ENCODE measurements at places on chromosomes 4 and X.

GRCh38 chr4:140720387-140721304, 35.5 kb downstream of the TBC1D9 start:
- no peak for DNase-seq

DNA sequence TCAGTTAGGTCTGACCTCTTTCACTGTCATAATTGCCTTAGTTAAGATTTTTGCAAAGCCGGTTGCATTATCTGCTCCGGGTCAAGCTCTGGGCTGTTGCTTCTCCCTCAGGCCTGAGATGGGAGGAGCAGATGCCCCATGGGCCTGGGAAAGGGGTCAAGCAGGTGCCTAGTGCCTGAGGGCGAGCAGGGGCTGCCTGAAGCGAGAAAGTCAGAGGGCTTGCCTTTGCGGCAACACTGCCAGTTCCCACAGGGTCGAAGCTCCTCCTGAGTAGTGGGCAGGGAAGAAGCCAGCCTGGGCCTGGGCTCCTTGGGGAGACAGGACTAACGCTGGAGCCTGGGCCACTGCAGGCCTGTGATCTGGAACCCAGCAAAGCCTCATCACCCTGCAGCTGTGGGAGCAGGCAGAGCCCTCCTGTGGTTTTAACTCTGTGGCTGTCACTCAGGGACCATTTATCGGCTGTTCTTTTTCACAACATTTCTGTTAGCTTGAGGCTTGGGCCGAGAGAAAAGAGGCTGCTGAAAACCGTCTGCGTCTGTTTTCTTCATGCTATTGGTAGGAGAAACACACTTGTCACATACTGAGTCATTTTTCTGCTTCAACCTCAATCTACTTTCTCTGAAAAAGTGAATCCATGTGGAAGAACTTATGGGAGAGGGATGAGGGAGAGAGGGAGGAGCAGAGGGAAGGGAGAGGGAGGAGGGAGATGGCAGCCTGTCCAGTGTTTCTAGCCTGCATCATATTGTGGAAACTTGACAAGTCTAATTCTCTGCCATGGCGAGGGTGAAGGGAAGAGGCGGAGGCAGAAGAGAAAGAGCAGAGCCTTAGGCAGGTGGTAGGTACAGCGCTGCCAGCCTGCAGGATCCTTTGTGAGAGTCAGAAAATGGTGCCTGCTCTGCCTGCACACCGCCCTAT, 68.4 kb downstream of the RHOH start:
- peak; percentile 23 for DNase-seq

- DNase-seq: no peak
Observed at GRCh38 chrX:97011540-97011939, 127.8 kb downstream of the RPA4 start.

DNA sequence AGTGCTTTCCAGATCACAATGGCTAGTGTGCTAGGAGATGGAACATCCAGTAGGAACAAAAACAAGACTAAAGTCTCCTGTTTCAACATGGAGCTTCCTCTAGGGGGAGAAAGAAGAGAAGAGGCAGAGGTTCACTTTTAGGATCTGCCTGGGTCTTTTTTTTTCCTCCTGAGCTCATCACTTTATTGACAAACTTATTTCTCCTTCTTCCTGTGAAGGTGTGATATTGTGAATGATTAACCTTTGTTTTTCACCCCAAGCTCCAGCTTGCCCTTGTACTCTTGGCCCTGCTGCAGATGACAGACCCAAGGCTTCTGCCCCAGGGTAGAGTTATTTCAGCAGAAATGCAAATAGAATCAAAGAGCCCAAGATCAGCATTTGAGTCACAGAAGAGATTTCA, 13.5 kb downstream of the PAGE4 start:
- no peak for DNase-seq

GRCh38 chrX:116111497-116111896, 59.0 kb upstream of the AGTR2 start:
- no peak for DNase-seq

GRCh38 chr4:182885738-182886077, 31.5 kb downstream of the DCTD start:
- DNase-seq: no peak

DNA sequence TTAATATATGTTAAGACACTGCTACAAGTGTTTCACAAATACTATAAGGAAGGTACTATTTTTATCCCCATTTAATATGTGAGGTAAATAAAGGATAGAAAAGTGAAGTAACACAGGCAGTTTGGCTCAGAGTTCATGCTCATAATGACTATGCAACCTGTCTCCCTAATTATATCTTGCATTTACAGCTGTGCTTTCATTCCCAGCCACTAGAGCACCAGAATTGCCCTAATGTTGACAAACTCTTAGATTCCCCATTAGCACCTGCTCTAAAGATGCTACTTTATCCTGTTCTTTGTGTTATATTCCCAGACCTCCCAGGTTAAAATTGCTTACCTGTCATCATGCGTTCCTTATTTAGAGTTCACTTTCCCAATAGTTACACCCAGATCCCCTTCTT, 833.6 kb downstream of the CCSER1 start:
- no peak for DNase-seq

DNA sequence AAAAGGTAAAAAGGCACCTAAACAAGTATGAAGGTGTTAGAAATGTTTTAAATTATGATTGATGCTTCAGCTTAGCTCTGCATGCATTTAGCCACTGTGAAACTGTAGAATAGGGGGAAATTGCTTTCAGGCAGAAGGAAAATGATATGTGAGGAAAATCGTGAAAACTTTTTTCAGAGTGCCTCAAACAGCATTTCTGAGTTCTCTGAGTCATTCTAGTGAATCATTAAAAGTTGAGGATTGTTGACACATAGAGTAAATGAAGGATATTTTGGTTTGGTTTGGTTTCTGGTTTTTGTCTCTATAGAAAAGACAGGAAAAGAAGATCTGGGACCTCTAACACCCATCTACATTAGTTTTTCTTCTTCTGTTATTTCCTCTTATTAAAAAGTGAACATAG, 332.5 kb upstream of the TRAM1L1 start:
- DNase-seq: no peak

- peak; percentile 16 for DNase-seq
Observed at GRCh38 chr4:121980643-121981042, 28.8 kb upstream of the TRPC3 start.

DNA sequence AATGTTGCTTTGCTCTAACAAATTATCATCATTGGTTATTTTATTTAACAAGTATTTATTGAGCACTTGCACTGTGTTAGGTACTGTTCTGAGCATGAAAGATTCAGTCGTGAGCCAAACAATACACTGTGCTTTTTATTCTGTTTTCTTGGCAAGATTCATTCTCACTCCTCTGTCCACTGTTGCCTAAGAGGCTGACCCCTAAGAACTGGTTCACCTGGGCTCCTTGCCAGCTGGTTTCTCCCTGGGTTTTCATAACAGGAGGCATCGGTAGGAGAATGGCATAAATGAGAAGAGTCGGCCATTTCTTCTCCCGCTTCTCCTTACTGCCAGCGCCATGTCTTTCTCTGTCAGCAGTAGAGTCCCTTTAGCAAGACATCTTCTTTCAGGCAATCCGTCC, 243.7 kb upstream of the DIAPH2 start:
- DNase-seq: no peak

- DNase-seq: no peak
Observed at GRCh38 chrX:7083468-7084396, 63.8 kb upstream of the STS start.

All from left ventricle myocardium inferior (tissue), 1 donor.